T-helper 17 cell (primary cell): ENCODE measurements at places on chromosomes 12 and 14.

- DNase-seq = no peak
Measured at GRCh38 chr14:40623643-40624042, 983.0 kb upstream of the LRFN5 start.

DNA sequence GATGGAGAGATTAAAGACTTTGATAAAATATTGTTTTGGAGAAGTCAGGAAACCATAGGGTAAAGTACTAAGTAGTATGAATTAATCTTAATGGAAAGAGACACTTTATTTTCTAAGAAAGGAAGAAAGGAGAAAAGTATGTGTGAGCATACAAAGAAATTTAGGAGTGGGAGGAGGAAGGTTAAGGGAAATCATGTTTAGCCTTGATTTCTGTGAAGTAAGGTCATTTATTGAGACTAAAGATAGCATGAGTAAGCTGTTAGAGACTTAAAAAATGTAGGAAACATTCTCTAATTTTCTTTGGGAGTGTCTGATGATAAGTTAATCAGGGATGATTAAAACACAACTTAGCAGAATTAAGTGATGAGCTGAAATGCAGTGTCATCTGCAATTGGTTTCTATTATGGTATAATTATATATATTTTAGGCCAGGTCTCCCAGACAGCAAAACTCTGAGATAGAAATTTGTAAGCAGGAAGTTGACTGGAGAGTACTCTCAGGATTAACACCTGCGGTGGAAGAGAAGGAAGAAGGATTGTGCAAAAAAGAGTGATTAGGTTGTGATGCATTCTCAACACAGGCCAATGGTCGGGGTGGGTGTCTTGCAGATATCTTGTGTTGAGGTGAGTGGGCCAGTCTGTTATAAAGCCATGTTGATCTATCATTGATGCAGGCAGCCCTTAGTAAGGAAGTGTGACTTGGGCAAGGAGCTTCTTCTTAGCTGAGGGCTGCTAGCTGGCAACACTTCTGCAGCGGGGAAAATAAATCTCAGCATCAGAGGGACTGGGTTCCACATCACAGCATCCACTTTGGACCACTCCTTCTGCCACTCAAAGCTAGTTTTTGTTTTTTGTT lies 256.2 kb downstream of the AEBP2 start:
- DNase-seq = no peak

DNA sequence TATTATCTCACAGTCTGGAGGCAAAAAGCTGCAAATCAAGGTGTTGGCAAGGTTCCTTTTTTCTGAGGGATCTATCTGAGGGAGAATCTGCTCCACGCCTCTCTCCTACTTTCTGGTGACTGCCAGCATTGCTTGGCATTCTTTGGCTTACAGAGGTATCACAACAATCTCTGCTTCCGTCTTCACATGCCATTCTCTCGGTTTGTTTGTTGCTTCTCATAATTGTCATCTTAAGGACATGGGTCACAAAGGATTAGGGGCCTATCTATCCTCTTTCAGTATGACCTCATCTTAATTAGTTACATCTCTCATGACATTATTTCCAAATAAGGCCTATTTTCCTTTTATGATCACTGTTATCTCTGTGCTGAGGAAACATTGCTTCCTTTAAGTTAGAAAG lies 345.0 kb downstream of the FOXG1 start:
- no peak for DNase-seq

DNA sequence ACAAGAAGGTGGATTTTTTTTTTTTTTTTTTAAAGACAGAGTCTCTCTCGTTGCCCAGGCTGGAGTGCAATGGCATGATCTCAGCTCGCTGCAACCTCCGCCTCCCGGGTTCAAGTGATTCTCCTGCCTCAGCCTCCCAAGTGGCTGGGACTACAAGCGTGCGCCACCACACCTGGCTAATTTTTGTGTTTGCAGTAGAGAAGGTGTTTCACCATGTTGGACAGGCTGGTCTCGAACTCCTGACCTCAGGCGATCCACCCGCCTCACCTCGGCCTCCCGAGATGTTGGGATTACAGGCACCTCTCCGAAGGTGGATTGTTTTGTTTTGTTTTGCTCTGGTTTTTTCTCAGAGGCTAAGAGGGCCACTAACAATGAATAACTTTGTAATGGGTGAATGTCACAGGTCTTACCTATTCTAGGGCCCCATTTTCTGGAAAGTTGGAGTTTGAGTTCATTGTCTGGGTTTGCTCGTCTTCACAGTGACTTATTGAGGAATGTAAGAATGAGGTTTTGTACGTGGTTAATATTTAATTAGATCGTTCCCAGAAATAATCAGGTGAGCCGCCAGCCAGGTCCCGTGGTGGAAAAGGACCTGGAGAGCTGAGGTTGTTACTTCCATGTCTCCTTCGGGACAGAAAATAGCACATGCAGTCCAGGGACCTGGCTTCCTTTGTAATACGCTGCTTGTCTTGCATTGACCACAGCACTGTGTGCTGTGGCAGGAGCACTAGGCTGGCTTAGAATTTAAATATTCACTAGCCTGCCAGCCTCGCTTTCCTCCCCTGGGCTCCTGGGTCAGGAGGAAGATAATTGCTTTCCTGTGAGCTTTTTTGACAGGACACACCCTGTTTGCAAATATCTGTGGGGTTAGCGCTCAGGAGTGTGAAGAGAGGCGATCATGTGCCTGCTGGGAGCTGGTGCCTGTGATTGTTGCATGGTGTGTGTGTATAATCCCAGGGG lies 2.3 kb downstream of the HIP1R start:
- no peak for DNase-seq

DNA sequence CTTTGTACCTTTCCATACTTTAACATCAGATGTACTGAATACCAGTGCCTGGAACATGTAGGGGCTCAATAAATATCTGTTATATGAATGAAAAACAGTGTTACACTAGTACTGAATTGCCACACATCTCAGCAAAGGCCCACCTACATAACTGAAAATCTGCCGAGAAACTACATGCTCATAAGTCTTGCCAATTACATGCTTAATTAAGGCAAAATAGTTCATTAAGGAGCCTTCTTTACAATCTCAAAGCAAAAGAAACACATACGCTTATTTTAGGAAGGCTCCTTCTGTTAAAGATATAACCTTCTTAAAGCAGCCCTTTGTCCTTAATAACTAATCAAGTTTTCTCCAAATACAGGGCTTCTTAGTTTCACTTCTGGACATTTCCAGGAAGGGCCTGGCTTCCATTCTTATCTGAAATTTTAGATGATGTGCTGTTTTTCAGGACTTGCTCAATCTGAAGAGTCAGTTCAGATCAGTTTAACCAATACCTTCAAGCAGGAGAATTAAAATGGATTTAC lies 11.5 kb downstream of the LIMA1 start:
- no peak for DNase-seq

DNA sequence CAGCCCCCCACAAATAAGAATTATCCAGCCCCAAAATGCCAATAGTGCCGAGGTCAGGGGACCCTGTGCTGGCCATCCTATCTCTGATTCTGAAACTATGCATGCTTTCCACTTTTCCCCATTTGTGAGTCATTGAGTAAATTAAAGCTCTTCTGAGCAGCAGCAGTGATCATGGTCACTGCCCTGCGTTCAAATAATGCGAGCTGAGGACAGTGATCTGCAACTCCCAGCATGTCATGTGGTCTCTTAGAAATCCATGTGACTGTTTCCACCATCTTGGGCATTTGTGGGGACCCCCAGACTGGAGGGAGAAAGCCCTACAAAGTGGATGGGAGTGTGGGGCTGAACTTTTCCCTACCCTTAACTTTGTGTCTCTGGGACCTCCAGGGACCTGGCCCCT lies 53.8 kb downstream of the C14orf132 start:
- DNase-seq = no peak

GRCh38 chr12:24773996-24774395 lies 174.9 kb downstream of the BCAT1 start:
- DNase-seq = no peak

DNA sequence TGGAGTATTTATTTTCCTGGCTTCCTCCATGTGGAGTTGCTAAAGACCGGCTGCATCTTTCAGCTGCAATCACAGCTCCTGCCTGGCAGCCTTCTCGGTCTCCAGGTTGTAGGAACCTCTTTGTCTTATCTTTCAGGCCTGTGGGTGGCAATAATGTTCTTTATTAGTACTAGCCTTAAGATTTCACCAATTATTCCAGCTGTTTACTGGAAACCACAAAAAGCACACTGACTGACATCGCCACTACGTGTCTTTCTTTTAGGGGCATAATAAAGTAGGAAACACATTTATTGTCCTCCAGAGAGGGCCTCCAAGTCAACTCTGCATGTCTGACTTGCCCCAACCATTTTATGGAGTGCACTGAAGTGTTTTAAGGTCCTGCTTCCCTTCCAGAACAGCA lies 1116.5 kb upstream of the TMEM132C start:
- DNase-seq = no peak

DNA sequence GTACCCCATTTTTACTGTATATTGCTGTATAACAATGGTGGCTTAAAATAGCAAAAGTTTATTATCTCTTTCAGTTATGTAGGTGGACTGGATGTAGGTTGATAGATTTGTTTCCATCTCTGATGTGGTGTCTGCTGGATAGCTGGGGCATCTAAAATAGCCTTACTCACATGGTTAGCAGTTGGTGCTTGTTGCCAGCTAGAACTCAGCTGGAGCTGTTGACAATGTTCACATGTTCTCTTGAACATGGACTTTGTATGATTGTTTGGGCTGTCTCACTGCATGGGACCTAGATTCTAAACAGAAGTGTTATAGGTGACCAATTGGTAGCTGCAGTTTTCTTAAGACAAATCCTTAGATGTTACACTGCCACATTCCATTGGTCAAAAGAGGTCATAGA lies 126.9 kb downstream of the GPHN start:
- DNase-seq = no peak

- DNase-seq = peak; percentile 91
Measured at GRCh38 chr12:106302401-106303201, at the start of gene TCP11L2. TCP11L2 (plus strand) TSS chr12:106302733; CDS start chr12:106311076, 8,343 bp downstream.

DNA sequence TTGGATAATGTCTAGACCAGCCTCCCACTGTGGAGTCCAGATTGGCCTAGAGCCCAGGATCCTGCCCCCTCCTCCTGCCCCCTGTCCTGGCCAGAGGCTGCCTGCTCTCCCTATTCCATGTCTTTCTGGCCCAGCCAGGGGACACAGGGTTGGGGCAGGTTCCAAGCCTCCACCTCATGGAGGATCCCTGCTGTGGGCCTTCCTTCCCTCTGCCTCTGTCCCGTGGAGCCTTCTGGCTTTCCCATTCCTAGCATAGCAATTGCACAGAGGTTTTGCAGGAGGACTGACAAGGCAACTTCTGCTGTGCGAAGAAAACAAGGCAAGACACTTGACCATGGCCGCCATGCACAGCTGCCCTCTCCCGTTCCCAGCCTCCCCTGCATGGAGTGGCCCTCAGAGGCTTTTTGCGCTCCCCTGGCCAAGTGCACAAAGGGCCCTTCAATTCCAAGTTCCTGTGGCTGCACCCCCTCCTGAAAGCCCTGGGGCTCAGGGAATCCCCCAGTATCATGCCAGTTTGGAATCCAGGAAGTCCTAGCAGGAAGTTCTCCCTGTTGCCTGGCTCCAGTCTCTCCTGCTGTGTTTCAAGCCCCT lies 42.1 kb downstream of the KRT80 start:
- DNase-seq = no peak

GRCh38 chr12:78490861-78491260 lies 373.7 kb upstream of the SYT1 start:
- no peak for DNase-seq
